Foreskin keratinocyte (primary cell): ENCODE measurements at places on chromosomes 5 and 9.

DNA sequence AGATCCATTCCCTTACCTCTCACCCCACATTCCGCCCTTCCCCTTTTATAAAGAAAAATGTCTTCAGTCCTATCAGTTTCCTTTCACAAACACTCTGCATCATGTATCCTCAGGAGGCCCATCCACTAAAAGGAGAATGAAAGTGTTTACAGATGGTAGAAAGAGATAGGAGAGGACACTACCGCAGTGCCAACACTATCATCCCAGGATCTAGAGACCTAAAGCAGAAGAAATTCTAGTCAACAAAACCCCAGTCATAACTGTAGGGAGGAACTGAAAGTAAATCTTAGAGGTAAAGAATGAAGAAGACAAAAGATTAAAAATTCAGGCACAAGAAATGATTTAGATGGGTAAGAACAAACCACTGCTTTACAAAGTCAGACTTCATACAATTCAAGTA lies 114.1 kb downstream of the MLLT3 start:
- no peak for DNase-seq

- DNase-seq, result no peak
Observed at GRCh38 chr9:86046930-86047341, 52.4 kb downstream of the GOLM1 start.

GRCh38 chr5:150363185-150363584 lies 5.7 kb downstream of the TCOF1 start:
- no peak for DNase-seq

DNA sequence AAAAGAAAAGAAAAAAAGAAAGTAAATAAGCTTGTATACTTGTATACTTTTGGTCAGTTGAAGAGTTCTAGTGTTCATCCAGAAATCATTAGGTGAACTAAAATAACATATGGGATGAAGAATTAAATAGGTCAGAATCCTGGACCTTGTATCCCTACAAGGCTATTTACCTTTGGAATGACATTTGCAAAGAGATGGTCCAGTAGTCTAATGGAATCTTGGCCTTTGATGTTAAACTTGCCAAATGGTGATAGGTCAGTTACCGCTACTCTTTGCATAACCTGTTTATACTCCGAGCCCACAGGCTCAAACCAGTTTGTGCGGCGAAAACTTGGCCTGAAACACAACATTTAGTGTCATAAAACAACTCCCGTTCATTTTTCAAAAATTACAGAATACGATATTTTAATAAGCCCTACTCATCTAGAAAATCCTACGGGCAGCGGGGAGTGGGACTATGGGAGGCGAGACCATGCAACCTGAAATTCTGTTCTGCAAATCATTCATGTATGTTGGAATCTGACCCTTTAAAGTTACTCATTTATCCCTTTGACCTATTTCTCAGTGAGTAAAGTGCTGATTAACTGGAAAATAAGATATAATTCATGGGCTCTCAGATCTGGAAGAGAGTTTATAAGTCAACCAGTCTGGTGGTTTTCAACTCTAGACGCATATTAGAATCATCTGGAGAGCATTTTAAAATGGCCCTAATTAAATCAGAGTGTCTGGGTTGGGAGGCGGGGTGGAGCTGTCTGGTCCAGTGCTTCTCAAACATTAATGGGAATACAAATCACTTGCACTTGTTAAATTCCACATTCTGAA lies 38.6 kb downstream of the DMGDH start:
- no peak for DNase-seq

DNA sequence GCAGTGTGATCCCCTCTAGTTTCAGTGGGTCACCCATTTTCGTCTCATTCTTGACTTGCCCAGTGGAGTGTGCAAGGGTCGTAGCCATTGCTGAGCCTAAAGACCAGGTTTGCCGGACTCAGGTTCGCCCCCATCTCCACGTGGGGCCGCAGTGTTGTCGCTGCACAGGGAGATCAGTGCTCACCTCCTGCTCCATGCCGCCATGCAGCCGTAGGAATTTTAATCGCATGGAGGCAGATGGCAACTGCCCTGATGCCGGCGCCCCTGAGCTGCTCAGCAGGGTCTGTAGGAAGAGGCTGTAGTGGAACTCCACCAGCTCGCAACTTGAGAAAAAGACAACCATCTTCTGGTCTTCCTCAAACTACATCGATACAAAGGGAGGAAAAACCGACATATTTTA lies 24.1 kb downstream of the DDX31 start:
- DNase-seq, result no peak

DNA sequence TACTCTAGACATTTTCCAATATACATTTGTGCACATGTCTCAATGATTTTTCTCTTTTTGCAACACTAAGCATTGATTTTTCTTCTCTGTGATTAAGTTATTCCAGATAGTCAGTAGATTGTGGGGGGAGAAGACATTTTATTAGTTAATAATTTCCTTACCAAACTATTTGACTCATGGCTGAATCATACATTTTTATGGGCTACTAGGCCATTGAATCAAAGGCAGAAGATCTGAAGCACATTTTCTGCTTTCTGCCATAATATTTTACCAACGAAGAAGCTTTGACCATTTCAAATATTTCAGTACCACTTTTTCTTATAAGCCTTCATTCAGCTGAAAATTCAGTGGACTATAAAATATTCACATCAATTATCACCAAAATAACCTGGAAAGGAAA lies 175.6 kb downstream of the IRX2 start:
- no peak for DNase-seq

DNA sequence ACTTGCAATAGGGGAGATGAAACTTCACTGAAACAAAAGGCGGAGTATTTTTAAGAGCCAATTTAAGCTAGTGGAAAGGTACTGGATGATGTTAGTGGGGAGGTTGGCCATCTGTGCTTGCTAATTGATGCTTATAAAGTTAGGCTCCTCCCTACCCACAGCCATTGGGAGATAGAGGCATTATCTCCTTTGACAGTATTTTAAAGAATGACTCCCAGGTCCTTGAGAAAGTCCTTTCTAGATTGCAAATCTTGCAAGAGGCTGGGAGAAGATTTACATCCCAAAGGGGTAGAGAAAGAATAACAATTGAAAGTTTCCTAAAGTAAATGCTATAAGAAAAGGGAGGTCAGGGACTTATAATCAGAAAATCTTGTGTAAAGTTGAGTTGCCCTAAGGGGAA lies 282.6 kb downstream of the BRINP1 start:
- DNase-seq, result no peak

DNA sequence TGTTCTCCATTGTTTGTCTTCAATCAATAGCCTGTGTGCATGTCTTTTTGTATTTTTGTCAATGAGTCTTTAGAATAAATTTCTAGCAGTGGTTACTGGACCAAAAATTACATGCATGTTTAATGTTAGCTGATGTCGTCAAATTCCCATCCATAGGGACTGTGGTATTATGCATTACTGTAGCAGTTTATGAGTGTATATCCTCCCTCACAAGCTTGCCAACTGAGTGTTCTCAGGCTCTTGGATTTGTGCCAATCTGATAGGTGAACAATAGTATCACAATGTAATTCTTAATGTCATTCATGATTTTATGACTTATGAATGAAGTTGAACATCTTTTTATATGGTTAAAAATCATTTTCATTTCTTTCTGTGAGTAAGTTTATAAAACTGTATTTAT lies 13.0 kb downstream of the SNX24 start:
- DNase-seq, result no peak

GRCh38 chr9:110334871-110335270 lies 2.8 kb downstream of the TXNDC8 start:
- DNase-seq, result no peak

DNA sequence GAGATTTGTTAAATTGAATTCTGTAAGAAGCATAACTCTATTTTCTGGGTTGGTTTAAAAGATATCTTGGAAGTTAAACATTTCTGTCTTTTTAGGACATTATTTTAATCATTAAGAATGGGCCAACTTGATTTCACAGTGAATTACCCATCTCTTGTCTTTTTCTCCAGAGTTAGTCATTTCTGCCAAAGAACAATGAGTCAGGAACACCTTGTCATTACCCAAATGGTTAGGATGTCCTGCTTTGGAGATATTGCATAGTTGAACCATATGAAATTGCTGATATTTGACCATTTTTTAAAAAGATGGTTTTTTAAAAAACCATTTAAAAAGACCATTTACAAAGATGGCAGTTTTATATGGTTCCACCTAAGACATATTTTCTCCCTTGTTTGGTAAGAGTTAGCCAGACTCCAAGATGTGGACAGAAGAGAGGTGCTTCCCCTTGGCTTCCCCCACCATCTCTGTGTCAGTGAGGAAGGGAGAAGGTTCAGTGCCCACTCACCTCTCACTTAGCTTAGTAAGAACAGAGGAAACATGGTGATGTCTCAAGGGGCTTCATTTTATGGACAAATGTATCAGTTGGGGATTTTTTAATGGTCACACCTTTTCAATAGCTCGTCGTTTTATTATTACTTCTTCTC lies 103.0 kb downstream of the PCSK1 start:
- no peak for DNase-seq

GRCh38 chr9:85167146-85167545 lies 497.6 kb downstream of the NTRK2 start:
- no peak for DNase-seq

- DNase-seq, result no peak
Observed at GRCh38 chr5:128876569-128877382, 88.5 kb upstream of the SLC27A6 start.

GRCh38 chr9:95268681-95269080 lies 48.8 kb downstream of the FANCC start:
- DNase-seq, result no peak

DNA sequence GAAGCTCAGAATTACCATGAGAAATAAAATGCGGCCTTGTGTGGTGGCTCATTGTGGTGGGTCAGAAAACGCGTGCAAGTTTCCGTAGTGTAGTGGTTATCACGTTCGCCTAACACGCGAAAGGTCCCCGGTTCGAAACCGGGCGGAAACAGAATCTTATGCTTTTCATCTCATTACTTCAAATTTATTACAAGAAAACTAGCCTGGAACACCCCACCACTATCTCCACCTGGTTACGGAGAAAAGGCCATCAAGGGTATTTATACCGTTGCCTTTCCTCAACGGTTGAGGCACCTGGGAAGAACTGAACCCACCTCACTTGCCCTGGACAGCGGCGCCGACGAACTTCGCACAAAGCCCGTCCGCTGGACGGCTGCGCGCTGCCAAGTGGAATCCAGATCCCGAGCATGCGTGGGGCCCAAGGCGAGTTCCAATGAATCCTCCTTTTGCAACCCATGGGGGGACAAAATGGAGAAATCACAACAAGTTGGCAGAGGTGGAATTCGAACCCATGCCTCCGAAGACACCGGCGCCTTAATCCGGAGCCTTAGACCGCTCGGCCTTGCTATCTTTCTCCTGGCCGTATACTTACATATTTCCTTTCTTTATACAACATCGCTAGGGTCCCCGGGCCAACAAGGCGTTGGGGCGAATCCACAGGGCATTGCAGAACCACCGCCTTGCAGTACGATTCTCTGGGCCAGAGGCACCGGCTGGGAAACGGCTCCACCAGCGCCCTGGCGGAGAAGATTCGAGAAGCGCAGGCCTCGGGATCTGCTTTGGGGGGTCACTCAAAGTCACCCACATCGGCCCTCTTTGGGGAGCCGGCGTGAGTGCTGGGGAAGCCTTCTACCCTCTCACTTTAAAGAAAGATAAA lies 16.9 kb downstream of the OR2V2 start:
- peak; percentile 38 for DNase-seq

- no peak for DNase-seq
Observed at GRCh38 chr9:115913696-115914095, 239.9 kb upstream of the PAPPA start.

GRCh38 chr5:106258591-106259125 lies 1412.1 kb downstream of the EFNA5 start:
- no peak for DNase-seq

DNA sequence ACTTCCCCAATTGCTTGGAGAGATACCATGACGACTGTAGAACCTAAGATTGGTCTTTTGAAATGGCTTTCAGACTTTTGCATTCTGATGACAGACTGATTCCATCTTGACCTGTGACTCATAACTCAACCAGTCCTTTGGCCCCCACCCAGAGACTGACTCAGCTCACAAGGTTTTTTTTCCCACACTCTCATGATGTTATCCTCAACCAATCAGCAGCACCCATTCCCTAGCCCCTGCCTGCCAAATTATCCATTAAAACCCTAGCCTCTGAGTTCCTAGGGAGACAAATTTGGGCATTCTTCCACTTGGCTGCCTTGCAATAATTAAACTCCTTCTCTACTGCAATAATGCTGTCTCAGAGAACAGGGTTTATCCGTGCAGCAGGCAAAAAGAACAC lies 1263.3 kb upstream of the CDH9 start:
- peak; percentile 71 for DNase-seq

DNA sequence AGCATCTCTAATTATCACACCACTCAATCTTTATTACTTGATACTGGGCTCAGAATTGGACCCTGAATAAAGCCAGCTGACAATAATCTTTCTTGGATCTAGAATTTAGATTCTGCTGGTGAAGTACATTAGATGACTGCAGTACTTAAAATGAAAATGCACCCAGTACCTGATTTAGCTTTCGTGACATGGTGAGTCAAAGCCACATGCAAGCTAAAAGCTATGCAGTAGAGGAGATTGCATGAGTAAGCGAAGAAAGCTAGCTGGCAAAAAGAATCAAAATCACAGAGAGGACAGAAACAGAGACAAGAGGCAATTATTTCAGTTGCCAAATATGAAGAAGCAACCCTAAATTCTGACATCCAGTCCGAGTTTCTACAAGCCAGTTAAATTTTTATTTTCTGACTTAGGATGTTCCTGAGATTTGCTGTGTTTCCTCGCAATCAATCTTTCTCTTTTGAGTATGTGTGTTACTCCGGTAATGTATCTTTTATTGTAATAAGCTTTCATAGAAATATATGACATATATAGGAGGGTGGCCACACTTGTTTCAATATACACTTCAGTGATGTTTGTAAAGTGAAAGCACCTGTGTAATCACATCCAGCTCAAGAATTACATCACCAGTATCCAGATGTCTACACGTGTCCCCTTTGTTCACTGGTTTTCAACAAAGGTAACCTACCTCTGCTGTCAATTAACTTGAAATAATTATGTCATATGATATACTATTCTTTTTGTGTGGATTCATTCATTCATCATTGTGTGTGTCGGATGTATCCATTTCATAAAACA lies 101.7 kb downstream of the CDH18 start:
- DNase-seq, result peak; percentile 65

- no peak for DNase-seq
Observed at GRCh38 chr9:3962496-3962895, 337.4 kb downstream of the GLIS3 start.

GRCh38 chr9:95132366-95133324 lies 184.9 kb downstream of the FANCC start:
- DNase-seq, result no peak

- DNase-seq, result no peak
Observed at GRCh38 chr9:91474656-91475055, 51.0 kb upstream of the NFIL3 start.
